ENCODE measurements at places on chromosomes 16 and 17.
A peak's percentile ranks its signal among the peaks of the same experiment; 100 is the strongest.

GRCh38 chr17:15654886-15655561 is 29.1 kb downstream of the TRIM16 start:
- no peak for DNase-seq

- DNase-seq: peak; percentile 12
These were observed 14.3 kb downstream of the KPNB1 start for GRCh38 chr17:47663912-47664623.

DNA sequence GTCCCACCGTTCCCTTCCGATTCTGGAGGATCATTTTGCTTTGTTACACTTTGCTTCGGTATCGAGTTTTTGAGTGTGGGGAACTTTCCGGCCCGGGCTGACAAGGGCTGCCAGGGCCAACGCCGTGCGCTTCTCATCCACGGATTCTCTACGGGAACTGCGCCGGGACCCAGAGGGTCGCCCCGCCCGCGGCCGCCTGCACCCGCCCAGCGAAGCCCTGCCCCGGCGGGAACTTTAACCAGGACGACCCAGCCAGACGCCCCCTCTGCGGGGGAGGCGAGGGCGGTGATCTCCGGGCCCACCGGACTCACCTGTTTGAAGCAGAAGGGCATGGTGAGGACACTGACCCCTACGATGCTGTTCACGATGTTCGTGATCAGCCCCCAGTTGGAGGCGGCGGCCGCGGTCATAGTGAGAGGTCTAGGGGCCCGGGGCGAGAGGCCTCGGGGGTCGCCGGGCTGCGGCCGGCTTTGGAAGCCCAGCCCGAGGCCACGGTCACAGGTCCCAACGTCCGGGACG is 536 bp downstream of the SLC38A10 start:
- DNase-seq: no peak

DNA sequence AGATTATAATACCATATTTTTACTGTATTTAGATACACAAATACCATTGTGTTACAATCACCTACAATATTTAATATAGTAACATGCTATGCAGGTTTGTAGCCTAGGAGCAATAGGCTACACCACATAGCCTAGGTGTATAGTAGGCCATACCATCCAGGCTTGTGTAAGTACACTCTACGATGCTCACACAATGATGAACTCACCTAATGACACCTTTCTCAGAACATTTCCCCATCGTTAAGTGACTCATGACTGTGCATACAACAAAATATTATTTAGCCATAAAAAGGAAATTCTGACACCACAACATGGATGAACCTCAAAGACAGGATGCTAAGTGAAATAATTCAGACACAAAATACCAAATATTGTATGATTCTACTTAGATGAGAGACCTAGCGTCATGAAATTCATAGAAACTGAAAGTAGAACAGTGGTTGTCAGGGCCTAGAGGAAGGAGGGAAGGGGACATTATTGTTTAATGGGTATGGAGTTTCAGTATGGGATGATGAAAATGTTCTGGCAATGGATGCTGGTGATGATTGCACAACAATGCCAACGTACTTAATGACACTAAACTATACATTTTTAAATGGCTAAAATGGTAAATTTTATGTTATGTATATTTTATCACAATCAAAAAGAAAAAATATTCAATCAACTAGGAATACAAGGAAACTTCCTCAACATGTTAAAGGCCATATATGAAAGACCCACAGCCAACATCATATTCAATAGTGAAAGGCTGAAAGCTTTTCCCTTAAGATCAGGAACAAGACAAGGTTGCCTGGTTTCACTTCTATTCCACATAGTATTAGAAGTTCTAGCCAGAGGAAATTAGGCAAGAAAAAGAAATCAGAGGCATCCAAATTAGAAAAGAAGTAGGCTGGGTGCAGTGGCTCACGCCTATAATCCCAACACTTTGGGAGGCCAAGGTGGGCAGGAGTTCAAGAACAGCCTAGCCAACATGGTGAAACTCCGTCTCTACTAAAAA is 5.9 kb upstream of the C16orf87 start:
- no peak for DNase-seq

Data from NCI-H1417 treated with DMSO at 0.1 percent for 48 hours (cell line).